Renal pelvis (tissue), 12 donors: ENCODE measurements at places on chromosomes 16 and 17.
A peak's percentile ranks its signal among the peaks of the same experiment; 100 is the strongest.

- DNase-seq = no peak
Measured at GRCh38 chr17:76091526-76092286, 11.9 kb downstream of the EXOC7 start.

DNA sequence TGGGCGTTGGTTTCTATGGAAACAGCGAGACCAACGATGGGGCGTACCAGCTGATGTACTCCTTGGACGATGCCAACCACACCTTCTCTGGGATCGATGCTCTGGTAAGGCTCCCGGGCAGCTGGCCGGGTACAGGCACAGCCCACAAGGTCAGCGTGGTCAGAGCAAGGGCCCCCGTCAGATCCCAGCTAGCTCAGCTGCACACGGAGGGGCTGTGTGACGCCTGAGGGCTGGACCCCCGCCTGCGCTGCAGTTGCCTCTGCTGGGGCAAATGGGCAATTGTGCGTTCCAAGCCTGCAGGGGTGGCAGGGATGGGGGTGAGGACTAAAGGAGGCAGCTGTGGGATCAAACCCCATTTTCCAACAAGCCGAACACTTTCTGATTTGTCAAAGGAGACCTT lies 17.5 kb downstream of the TTYH2 start:
- DNase-seq = no peak

DNA sequence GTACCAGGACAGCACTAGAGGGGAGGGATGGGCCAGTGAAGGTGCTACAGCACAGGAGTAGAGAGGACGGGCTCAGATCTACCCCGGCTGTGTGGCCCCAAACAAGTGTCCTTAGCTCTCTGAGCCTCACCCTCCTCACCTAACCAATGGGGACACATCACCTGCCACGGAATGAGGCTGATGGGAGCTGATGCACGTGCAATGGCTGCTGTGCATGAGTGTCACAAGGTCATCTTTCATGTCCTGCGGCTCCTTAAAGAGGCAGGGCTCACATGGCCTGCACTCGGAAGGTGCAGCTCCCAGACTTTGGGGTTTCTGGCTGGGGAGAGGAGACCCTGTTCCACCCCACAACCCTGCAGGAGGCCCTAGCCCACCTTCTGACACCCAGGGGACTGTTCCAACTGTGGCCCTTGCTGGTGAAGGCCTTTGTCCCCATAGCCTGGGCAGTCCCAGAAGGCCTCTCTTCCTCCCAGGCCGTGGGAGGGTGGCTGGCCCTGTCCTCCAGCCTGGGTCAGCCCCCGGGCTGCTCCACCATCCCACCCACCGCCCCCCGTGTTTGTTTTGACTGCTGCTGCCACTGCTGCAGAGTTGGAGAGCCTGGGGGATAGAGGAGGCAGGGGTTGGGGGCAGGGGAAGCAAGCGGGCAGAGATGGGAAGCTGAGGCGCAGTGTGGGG lies 10.5 kb downstream of the HAP1 start:
- no peak for DNase-seq

GRCh38 chr17:7915179-7915610 lies 894 bp downstream of the RNF227 start:
- DNase-seq = no peak

DNA sequence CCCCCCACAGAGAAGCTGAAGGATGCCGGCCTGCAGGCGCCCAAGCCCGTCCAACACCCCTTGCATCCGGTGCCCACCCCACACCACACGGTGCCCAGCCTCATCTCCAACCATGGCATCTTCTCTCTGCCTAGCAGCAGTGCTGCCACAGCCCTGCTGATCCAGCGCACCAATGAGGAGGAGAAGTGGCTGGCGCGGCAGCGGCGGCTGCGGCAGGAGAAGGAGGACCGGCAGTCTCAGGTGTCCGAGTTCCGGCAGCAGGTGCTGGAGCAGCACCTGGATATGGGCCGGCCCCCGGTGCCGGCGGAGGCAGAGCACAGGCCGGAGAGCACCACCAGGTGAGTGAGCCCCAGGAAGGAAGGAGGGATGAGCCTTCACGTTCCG lies 31.5 kb downstream of the GINS2 start:
- DNase-seq = no peak

DNA sequence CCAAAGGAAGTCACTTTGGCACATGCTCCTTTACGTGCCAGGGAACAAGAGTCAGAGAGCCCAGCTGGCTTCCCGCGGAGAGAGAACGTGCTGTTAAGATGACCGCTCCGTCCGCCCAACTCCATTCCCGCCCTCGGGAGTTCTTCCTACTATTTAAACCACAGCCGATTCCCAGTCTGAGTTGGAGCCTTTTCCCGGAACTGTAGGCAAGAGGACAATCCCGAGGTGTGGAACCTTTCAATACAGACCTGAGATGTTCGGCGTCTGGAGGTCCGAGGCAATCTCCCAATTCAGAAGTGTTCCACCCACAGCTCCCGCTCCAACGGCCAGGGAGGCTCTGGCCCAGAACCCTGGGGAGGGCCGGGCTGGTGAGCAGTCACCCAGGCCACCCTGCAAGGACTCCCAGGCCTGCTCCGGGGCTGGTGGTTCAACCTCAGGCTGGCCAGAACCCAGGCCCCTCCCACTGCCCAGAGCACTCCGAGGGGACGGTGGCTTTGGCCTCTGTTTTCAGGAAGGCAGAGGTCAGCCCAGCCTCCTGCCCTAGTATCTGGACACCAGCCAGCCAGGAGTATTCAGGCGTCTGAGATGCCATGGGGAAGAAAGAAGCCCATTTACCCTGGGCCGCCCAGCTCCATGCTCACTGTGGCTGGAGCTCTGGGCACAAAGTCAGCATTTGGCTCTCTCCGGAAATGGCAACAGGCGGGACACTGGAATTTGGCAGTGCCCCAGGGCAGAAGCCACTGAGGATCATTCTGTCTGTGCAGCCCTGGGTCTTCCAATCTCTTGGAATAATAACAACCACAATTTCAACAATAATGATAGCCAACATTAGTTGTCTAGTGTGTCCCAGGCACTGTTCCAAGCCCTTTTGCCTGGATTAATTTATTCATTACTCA lies 21.4 kb downstream of the EMP2 start:
- DNase-seq = no peak

GRCh38 chr16:2508722-2509400 lies 4.9 kb upstream of the ATP6V0C start:
- no peak for DNase-seq

GRCh38 chr17:7098802-7099459 lies 15.7 kb downstream of the ASGR2 start:
- no peak for DNase-seq

DNA sequence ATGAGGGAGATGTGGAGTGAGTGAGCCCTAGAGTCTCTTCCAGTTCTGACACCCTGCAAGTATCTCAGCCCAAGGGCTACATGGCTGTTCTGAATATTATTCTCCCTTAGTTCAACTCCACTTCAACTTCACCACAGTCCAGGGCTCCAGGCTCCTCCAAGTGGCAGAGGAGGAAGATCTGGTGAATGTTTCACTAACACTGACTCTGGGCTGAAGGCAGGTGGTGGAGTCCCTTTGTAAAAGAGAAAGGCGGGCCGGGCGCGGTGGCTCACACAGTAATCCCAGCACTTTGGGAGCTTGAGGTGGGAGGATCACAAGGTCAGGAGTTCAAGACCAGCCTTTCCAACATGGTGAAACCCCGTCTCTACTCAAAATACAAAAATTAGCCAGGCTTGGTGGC lies 13.6 kb downstream of the CCDC92B start:
- DNase-seq = no peak

GRCh38 chr16:30335598-30336474 lies 19.3 kb downstream of the CD2BP2 start:
- DNase-seq = no peak

- DNase-seq = peak; percentile 85
Measured at GRCh38 chr16:51982715-51983680, 563.9 kb downstream of the TOX3 start.
